ENCODE measurements at places on chromosomes 13 and 19. TPM values are rescaled to one million over a fixed set of nuclear protein-coding genes. Genes with fewer than 3 reads are reported as not detected.

- no peak for DNase-seq
Observed at GRCh38 chr19:49149652-49150105, 5.5 kb downstream of the HRC start.

GRCh38 chr13:33441015-33441414, 155.5 kb upstream of the STARD13 start:
- DNase-seq, result no peak

DNA sequence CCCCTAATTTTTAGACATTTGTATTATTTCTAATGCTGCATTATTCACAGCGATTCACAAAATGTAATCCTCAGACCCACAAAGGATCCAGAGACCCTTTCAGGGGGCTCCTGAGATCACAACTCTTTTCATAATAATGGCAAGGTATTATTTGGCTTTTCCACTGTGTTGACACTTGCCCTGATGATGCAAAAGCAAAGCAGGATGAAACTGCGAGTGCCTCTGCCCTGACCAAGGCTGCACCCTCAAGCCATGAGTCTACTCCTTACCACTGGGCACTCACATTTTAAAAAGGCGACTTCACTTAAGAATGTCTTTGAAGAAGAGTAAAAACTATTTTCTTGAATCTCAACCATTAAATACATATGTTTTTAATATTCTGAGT, 11.4 kb downstream of the ELF1 start:
- DNase-seq, result no peak

PGLYRP1 gene
- not detected for polyA plus RNA-seq

TNFSF9 gene
- 12.8 TPM for polyA plus RNA-seq

HNRNPA1L2 gene
- polyA plus RNA-seq, result 7.2 TPM

Data from keratinocyte (primary cell).